ENCODE measurements at places on chromosomes 12 and 14.

- DNase-seq: no peak
These were observed 362.6 kb downstream of the TMEM121 start for GRCh38 chr14:105888784-105889665.

- DNase-seq: no peak
These were observed 110.4 kb upstream of the CPSF6 start for GRCh38 chr12:69129017-69129416.

GRCh38 chr12:42281278-42281677 lies 43.2 kb upstream of the YAF2 start:
- no peak for DNase-seq

- DNase-seq: no peak
These were observed 17.1 kb downstream of the GSC start for GRCh38 chr14:94752591-94753436.

GRCh38 chr14:60266021-60266937 lies 17.3 kb downstream of the PPM1A start:
- peak; percentile 43 for DNase-seq

DNA sequence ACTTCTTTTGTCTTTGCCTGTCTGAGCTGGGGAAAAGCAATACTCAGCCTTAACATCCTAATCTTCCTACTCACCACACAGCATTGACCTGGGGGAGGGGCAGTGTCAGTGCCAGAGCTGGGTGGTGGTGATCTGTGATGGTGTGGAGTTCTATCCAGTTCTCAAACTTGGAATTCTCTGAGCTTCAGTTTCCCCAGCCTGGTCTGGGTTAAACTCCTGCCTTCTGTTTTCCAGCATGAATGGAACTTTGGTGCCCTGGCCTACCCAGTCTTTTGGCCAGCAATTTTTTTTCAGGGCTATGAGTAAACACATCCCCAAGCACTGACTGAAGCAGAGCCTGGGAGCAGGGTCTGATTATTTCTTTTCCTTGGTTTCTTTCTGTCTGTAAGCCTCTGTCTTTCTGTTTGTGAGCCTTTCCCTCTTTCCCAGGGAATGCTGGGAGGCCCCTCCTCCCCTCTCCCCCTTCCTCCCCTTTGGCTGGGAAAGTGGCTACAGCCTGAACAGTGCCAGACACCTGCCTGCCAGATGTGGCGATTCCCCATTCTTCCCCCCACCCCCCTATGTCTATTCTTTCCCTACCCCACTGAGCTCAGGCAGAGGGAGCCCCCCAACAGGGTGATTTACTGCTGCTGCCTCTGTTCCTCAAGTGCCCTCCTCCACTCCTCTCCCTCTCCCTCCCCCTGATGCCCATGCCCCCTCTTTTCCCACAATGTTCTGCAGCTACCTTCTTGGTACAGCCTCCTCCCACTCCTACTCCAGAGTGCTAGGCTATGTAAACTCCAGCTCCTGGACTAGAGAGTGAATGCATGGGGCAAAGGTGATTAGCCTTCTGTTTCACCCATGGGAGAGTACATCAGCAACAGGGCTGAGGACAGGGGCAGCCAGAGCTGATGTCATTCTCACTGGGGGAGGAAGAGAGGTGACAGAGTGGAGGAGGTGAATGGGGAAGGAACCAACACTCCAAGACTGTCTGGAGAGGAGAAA lies 11.1 kb downstream of the GPR84 start:
- DNase-seq: peak; percentile 62

DNA sequence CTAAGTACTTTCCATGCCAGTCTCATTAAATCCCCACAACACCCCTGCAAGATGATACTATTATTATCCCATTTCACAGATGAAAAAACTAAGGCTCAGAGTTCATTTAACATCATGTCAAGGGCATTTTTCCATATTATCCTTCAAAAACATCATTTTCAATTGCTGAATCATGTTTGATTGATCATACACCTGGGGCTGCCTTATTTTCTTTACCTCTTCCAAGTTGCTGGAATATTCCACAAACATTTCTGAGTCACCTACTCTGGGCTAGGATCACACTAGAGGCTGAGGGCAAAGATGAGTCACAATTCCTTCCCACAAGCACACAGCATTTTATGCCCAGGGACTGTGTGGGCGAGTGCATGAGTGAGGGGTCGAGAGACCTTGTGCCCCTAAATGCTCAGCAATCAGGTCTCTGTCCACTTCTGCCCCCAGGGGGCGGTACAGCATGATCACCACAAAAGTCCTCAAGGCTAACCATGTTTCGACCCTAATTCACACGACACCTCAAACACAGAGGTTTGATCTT lies 14.1 kb upstream of the TMEM119 start:
- peak; percentile 86 for DNase-seq

GRCh38 chr12:125267114-125267513 lies 201.9 kb downstream of the AACS start:
- DNase-seq: no peak

DNA sequence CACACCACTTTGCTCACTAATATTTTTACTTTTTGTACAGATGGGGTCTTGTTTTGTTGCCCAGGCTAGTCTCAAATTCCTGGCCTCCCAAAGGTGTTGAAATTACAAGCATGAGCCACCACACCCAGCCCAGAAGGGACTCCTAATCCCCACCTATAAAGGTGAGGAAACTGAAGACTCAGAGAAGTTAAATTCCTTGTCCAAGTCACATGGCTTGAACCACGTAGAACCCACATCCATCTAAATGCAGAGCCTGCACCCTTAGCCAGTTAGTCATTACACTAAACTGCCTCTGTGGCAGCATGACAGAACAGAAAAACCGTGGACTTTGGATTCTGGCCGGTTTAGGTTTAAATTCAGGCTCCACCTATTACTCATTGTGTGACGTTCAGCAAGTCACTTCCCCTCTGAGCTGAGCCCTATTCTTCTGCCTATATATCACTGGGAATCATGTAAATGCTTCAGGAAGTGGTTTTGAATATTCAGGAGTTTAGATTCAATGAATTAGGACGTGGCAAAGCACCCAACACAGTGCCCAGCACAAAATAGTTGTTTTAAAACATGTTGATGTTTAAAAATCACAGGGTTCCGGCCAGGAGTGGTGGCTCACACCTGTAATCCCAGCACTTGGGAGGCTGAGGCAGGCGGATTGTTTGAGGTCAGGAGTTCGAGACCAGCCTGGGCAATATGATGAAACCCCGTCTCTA lies 3.0 kb upstream of the CORO1C start:
- no peak for DNase-seq

DNA sequence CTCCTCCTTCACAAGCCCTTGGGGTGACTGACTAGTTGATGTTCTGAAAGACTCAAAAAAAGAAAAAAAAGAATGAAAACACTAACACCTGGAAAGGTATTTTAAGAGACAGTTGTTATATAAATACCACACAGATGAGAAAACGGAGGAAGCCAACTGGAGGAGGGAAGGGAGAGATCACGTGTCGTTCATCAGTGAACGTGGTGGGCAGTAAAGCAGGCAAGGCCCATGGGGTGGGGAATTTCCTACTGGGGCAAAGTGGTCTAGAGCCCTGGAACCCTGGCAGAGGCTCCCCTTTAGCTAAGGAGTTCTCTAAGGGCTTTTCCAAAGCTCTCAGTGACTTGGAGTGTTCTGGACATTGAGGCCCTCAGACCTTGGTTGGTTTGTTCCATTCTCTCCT lies 169.7 kb downstream of the CALM1 start:
- DNase-seq: no peak

DNA sequence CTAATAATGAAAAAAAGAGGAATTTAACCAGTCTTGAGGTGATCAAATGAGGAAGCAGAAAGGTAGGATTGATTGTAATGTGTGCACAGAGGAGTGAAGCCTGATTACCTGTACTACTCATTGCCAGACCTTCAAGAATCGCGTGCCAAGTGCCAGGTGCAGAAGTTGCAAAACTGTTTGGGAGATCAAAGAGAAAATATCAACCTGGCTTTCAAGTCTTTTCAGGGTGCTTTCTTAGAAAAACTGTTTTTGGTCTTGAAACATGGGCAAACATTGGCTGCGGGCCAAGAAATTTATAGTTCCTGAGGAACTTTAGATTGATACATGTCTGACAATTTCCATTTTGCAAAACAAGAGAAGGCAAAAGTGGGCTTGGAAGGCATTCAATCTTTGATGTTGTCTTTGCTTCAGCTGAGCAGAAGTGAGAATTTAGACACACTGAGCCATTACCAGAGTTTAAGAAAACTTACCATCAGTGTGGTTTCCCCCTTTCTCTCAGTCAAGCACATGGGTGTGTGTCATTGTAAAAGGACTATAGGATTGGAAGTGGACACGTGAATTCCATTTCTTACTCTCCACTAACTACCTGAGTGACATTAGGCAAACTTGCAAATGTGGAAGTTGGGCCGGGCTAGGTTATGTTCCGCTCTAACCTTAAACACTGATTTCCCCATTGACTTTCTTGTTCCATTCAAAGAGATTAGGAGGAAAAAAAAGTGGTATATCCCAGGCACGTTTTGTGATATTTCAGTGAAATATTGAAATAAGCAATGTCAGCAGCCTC lies 486.2 kb downstream of the DIO2 start:
- no peak for DNase-seq

- DNase-seq: no peak
These were observed 6.7 kb upstream of the SLC6A15 start for GRCh38 chr12:84919271-84919670.

GRCh38 chr14:50008974-50009373 lies 107.4 kb downstream of the VCPKMT start:
- no peak for DNase-seq

DNA sequence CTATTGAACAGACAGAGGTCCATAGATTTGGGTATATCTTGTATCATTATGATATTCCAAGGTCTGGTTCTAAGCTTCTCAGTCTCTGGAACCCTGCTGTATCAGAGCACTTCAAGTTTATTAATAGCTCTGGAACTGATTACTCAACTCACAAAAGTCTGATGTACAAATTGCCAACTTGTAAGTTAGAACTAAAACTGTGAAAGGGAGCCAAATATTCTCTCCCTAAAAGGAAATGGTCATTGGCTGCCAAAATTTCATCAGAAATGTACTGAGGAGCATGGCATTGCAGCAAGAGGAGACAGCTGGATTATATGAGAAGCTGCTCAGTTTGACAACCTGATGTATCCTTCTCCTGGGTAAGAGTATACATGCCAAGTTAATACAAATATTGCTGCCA lies 828.8 kb upstream of the SEL1L start:
- no peak for DNase-seq

GRCh38 chr12:96452261-96452922 lies 37.0 kb upstream of the CFAP54 start:
- DNase-seq: no peak

- no peak for DNase-seq
These were observed 473.5 kb upstream of the MGAT4C start for GRCh38 chr12:86729739-86730138.

- no peak for DNase-seq
These were observed 2.4 kb upstream of the CSRNP2 start for GRCh38 chr12:51085757-51086156.

- DNase-seq: no peak
These were observed 10.6 kb upstream of the KRT83 start for GRCh38 chr12:52331833-52332232.

DNA sequence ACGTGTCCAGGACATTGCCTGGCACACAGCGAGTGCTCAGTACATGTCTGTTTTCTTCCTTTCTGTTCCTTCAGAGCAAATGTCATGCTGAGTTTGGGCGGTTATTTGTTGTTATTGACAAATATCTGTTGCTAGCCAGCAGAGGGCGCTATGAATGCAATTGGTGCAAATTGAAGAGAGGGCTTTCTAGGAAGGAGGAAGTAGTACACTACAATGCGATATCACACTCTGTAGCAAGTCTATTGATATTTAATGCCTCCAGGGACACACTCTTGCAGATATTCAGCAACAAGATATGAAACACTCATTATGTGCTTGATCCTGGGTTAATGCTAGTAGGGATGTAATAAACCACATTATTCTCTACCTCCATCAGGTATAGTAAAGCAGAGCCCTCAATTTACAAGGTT lies 267.3 kb upstream of the SRRM4 start:
- peak; percentile 64 for DNase-seq

- no peak for DNase-seq
These were observed 780.6 kb upstream of the FLRT2 start for GRCh38 chr14:84749191-84749955.

DNA sequence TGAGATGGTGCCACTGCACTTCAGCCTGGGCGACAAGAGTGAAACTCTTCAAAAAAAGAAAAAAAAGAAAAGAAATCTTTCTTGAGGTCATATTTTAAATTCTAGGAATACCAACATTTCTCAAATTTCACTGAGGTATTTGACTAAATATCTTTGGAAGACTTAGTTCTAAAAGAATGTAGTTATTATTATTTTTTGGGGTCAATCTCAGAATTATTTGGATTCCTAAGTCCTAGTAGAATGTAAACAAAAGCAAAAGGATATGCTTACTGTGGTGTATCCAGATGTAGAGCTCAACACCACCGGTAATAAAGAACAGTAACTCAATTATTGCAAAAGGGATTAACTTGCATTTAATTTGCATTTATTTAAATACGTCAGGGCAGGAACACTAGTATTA lies 25.0 kb downstream of the PRICKLE1 start:
- no peak for DNase-seq

GRCh38 chr14:100696008-100696407 lies 30.7 kb upstream of the DLK1 start:
- no peak for DNase-seq

DNA sequence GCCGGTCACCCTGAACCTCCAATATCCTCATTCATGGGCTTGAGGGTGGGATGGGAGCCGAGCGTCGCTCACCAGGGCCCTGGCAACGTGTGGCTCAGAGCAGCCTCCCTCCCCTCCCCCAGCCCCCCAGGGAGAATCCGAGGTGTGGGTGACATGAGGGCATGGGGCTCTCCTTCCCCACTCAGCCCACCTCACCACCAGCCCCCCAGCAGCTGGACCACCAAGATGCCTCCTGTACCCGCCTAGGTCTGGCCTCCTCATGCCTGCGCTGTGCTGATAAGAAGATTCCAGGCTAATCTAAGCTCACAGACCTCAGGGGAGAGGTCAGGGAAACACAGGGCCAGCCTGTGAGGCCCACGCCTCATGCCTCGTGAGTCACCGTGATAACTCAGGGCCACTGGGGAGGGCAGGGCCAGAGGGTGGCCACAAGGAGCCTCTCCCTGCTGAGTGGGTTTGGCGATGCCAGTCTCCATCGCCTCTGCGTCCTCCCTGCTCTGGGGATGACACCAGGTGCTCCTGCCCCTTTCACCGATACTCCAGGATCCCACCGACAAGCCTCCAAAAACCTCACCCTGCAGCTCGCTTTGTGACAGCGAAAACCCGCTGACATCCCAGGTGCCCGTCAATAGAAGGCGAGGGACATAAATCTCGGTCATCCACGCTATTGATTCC lies 56.9 kb downstream of the TESC start:
- DNase-seq: no peak

DNA sequence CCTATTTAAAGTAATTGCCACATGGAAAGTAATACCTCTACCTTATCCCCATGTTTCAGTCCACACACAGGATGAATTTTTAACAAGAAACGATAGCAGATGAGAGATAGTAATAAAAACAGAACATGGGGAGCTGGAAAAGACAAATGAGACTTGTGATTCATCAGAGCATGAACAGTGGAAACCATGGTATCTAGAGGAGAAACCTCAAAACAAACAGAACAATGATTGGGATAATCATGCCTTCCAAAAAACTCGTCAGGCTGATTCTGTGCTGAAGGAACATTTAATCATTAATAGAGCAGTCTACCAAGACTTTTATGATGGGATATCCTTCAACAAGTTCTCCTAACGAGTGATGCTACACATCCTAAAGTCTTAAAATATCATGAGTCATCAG lies 1390.7 kb downstream of the FSCB start:
- no peak for DNase-seq

Data from H7 (cell line).